Stimulated activated CD4-positive, alpha-beta T cell treated with anti-CD3 and anti-CD28 coated beads, TNF-alpha, amount 100 ng/mL, for 4 hours (primary cell): ENCODE measurements at places on chromosomes 16 and 17.

GRCh38 chr16:72126429-72126765, 32.8 kb downstream of the DHX38 start:
- DNase-seq = no peak

DNA sequence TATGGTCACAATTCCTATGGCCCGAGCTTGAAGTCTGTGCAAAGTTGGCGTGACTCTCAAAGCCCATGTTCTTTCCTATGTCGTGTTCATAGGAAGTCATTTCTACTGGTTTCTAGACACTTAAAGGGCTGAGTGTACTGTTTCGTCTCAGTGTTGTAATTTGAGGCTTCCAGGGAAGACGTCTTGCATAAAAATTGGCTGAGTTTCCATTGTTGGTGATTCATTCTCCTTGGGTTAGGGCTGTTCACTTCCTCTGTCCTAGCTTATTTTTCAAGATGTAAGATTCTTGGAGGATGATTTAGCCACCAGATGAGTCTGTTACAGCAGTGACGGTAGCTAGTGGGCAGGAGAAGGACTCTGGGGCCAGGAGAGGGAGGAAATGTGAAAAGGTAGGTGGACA, 43.1 kb downstream of the PIK3R5 start:
- no peak for DNase-seq

DNA sequence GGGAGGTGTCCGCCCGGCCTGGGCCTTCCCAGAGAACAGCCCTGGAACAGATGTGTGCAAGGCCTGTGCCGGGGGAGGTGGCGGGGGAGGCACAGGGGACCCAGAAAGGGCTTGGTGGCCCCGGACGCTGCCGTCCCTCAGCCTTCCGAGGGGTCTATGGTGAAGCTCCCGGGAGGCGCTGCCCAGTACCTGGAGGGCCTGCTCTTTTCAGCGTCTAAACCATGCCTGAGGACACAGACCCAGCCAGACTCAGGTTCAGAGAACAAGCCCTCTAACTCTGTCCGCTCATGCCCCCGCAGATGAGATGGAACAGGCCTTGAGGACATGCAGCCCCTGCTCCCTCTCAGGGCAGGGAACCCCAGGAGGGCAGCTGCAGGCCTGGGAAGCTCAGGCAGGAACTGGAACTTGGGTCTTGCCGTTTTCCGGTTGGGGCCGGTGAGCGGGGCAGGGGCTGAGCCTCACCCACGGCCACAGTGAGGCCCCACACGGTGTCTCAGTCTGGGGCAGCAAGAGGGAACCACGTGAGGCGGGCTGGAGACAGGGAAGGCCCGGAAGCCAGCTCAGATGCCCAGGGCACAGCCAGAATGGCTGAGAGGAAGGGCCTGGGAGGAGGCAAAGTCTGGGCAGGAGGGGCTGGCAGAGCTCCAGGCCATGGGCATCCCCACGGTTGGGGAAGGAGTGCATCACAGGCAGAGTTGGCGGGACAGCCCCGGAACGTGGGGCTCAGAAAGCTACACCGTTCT, 12.5 kb downstream of the SLC16A3 start:
- no peak for DNase-seq

- DNase-seq = no peak
These were observed 3.7 kb upstream of the MRPS34 start for GRCh38 chr16:1776672-1776955.

- no peak for DNase-seq
These were observed 39.3 kb downstream of the CHD9 start for GRCh38 chr16:53094013-53094630.

- DNase-seq = no peak
These were observed 8.0 kb upstream of the TRAP1 start for GRCh38 chr16:3725276-3725675.

DNA sequence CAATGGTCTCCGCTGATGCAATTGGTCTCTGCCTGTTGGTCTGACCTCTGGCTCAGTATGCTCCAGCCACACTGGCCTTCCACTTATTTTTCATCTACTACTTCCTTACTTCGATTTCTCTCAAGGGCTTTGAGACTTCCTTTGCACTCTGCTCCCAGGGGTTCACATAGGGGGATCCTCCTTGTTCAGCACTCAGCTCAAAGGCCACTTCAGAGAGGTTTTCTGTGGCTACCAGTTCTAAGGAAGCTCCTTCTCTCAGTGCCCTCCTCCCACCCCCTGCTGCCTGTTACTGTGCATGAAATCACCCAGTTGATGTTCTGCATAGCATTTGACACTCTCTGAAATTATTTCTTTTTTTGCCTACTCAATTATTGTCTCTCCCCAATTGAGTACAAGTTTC, 476.4 kb downstream of the HS3ST3B1 start:
- no peak for DNase-seq

DNA sequence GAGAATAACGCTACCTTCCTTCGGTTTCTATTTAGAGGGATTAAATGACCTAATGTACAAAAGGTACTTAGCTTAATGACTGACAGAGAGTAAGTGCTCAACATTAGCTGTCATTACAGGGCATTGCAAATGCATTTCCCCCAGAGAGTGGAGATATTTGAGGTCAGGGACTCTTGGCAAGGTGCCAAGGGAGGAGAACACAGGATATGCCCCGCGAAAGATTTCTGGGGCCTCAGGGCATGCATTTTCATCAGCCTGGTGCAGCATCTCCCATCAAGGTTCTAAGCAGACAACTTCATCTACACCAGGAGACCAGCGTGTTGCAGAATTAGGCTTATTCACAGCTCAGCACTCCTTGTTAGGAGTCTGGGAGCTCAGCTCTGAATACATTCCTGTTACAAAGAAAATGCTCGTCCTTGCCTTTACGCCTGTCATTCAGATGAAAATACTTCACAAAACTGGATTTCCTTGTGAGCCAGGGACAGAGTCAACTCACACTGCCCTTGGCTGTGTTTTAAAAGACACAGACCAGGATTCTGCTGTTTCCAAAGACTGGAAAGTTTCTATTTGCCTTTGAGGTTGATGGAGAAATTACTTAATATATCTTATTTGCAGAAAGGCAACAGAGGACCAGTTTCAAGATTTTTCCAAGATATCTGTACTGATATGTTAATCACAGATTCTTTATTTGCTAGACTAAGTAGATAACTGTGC, 108.2 kb downstream of the VAT1L start:
- no peak for DNase-seq

- no peak for DNase-seq
These were observed 282.0 kb downstream of the BCAS3 start for GRCh38 chr17:60959696-60960095.
